ENCODE measurements at places on chromosomes 4 and X.

GRCh38 chr4:35106091-35106734 lies 1138.1 kb downstream of the ARAP2 start:
- no peak for DNase-seq

- DNase-seq = no peak
These were observed 317.0 kb upstream of the CXXC4 start for GRCh38 chr4:104811727-104812126.

GRCh38 chrX:131288738-131289511 lies at the start of gene IGSF1:
Gene IGSF1, minus strand, starts transcription at chrX:131289306. Its CDS starts 2,632 bp downstream, at chrX:131286674.
- peak; percentile 2 for DNase-seq

DNA sequence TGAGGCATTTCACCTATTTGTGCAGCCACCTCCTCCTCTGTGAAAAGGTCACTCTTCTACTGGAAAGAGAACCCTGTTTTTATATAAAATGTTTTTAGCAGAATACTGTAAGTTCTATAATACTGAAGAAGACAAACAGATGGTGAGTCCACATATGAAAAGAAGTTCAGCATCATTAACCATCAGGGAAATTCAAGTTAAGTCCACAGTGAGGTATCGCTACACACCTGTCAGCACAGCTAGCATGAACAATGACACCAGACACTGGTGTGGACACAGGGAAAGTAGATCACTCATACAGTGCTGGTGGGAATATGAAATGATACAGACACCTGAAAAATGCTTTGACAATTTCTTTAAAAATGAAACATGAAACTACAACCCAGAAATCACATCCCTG lies 133.0 kb downstream of the MAD2L1 start:
- DNase-seq = no peak

- DNase-seq = no peak
These were observed 19.1 kb downstream of the MTNR1A start for GRCh38 chr4:186536285-186536684.

GRCh38 chrX:22234380-22234779 lies 38.3 kb upstream of the CBLL2 start:
- no peak for DNase-seq

DNA sequence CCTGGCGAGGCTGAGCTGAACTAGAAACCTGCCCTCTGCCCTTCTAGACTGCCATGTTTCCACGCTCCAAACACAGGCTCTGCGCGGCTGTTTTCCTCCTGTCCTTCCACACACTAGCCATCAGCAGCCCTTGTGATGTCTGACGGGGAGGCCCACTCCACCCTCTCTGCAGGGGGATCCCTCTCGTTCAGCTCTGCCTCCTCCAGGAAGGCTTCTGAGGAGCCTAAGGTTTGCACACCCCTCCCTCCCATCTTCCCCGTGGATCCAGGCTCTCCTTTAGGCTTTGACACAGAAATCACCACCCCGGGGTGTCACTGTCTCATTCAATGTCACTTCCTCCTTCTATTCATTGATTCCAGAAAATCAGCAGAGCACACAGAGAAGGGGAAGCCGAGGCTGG lies 38.6 kb upstream of the CRMP1 start:
- no peak for DNase-seq

- no peak for DNase-seq
These were observed 17.5 kb downstream of the VEGFD start for GRCh38 chrX:15366506-15367352.

- no peak for DNase-seq
These were observed 76.8 kb downstream of the PPP2R2C start for GRCh38 chr4:6395466-6396228.

DNA sequence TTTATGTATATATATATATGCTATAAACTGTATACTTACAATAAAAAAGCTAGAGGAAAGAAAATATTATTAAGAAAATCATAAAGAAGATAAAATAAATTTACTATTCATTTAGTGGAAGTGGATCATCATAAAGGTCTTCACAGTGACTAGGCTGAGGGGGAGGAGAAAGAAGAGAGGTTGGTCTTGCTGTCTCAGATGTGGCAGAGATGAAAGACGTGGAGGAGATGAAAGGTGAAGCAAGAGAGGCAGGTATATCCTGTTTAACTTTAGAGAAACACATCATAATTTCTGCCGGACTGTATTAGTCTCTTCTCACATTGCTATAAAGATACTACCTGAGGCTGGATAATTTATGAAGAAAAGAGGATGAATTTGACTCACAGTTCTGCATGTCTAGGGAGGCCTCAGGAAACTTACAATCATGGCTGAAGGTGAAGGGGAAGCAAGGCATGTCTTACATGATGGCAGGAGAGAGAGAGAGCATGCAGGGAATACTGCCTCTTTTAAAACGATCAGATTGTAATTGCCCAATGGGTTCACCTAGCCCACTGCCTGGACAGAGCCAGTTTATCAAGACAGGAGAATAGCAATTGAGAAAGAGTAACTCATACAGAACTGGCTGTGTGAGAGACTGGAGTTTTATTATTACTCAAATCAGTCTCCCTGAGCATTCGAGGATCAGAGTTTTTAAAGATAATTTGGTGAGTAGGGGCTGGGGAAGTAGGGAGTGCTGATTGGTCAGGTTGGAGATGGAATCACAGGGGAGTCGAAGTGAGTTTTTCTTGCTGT lies 22.1 kb upstream of the RRAGB start:
- no peak for DNase-seq

DNA sequence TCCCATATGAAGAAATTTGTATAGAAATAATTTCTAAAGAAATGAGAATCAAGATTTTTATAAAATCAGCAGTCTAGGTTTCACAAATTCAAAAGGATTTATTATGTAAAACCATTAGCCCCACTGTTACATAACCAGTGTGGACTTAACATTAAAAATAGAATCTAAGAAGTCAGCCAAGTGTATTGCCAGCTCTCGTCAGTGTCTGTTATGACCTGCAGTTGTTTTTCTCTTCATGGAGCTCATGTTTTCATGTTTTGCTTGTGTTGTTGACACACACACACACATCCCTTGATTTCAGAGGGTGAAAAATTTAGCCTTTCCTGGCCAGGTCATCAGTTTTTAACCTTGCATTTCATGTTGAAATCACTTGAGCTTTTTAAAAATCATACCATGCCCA lies 39.5 kb downstream of the USP38 start:
- DNase-seq = no peak

DNA sequence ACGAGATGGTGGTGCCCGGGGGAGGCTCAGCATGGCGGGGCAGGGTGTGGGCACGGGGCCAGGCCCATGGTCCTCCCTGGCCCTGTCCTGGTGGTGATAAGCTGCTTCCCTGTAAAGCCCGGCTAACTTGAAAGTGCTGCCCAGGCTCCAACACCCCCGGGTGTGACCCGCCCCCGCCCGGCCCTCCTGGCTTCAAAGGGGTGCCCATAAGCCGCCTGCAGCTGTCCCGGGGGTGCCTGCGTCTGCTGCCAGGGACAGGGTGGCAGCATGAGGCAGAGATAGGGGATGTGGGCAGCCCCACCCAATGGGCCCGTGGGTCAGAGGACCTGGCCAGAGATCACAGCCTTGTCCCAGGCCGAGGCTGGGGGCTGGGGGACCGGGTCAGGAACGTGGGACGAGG lies 18.1 kb downstream of the FGFRL1 start:
- no peak for DNase-seq

GRCh38 chrX:69130439-69130838 lies 34.8 kb downstream of the PJA1 start:
- DNase-seq = no peak

DNA sequence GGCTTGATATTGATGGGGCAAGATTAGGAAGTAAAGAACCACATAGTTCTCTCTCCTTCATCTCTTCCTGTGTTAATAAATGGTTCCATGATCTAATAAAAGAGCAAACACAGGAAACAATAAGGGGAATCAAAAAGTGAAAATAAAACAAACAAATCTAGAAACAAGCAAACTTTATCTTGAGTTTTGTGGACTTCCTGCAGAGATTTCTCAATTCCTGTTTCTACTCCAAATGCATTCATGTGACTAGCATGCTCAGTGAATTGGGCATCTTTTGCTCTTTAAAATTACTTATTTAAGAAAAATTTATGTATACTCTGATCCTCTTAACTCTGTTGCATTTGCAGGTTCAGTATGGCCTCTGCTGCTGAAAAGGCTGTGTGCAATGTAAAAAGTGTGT lies 682.0 kb downstream of the KCTD8 start:
- no peak for DNase-seq

GRCh38 chr4:183158062-183158461 lies 59.0 kb downstream of the WWC2 start:
- no peak for DNase-seq

DNA sequence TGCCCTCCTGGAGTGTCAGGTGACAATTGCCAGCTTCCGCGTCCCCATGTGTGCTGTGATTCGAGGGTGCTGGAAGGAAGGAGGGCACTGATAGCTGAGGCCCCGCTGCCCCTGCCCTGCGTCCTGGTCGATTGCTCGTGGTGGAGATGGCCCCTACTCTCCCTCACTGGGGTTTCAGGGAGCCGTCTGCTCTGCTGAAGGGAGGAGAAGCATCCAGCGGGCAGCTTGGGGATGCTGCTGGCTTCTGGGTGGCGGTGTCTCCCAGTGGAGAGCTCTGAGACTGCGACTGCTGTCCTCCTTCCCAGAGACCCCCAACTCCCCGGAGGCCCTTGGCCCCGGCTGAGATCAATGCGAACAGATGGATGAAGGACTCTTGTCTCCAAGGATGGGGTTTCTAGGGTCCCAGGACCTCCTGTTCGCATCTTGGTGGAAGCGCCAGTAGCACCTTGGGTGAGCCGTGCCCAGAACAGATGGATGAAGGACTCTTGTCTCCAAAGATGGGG lies 98.6 kb downstream of the PSAPL1 start:
- DNase-seq = no peak

- DNase-seq = no peak
These were observed 4.5 kb downstream of the TSR2 start for GRCh38 chrX:54444752-54445151.

GRCh38 chr4:73853246-73853704 lies at the start of gene PF4V1:
Gene PF4V1, plus strand, starts transcription at chr4:73853296. Its CDS starts 67 bp downstream, at chr4:73853363.
- DNase-seq = no peak

DNA sequence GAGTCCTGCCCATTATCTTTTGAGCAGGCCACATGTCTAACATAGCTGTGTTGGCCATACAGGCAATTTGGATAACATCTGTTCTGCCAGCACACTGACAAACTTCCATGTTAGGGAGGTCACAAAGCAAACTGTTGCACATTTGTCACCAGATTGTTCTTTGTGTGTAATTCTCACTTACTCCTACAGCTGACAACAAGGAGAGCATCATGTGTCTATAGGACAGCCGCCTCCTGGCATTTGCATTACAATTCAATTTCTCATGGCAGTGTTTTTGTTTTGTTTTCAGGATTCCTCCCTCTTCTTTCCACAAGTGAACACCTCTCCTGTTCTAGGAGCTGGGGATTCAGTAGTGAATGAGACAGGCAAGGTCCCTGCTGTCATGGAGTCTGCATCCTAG lies 94.3 kb upstream of the LEF1 start:
- DNase-seq = no peak

DNA sequence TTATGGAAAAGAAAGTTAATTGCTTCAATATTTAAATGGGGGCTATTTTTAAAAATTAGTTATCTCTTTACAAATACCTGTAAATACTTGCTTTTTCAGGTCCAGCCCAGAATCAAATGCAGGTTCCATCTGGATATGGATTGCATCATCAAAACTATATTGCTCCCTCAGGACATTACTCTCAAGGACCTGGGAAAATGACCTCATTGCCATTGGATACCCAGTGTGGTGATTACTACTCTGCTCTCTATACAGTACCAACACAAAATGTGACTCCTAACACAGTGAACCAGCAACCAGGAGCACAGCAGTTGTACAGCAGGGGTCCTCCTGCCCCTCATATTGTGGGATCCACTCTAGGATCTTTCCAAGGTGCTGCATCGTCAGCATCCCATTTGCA lies 29.2 kb downstream of the SEC24B start:
- DNase-seq = no peak

- DNase-seq = no peak
These were observed 333.4 kb upstream of the AADAT start for GRCh38 chr4:170423137-170423536.

DNA sequence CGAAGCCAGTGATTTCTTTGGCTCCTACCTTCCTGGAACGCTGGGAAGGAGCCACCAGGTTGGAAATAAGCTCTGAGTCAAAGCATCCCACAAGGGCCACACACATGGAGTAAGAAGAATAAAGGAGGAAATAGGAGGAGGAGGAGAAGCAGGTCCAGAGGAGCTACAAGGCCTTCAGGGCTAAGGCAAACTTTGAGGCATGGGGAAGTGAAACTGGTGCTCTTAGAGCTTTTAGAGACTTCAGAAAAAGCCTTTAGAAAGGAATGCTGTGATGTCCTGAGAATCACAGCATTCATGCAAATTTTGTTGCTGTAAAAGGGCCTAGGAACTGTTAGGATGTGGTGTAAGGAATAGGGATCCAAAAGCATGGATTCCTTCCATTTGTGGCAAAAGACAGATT lies 135.9 kb upstream of the ARHGEF9 start:
- DNase-seq = no peak

DNA sequence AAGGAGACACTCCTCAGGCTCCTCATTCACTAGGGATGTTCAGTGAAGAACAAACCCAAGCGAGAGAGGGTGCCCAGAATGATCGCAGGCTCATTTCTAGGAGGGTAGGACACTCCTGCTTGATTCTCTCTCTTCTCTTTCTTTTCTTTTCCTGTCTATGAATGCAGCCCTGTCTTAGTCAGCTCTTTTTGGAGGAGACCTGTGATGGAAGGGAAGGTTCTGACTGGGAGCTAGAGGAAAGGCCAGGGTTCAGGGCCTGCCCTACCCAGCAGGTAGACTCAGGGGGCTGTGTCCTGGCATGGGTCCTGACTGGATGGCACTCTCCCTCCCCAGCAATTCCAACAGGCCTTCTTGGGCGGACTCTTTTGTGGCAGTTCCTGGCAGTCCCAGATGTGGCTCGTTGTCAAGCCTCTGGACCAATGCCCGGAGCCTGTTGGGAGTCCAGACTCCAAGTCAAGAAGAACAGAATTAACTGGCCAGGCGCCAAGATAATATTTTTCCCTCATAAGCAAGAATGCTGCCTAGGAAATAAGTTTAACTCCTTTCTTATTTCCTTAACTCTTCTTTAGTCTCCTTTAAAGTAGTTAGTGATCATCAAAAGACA lies 139.4 kb upstream of the SCML1 start:
- DNase-seq = no peak

DNA sequence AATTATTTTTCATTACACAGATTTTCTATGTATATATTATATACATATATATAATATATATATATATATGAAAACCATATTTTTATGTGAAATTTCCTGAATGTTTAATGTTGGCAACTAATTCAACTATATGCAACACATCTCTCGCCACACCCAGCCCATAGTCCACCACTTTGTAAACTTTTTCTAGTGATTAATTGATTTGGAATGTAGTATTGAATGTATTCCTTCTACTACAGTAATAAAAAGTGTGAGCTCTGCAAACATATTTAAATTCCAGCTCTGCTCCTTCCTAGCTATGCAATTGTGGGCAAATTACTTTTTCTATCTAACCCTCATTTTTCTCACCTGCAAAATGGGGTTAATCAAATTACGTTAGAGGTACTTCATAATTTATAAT lies 187.8 kb downstream of the TEX11 start:
- DNase-seq = no peak
